ENCODE measurements at places on chromosomes 1 and 21.

GRCh38 chr1:13855554-13855953 lies 155.6 kb downstream of the PRDM2 start:
- DNase-seq, result no peak

DNA sequence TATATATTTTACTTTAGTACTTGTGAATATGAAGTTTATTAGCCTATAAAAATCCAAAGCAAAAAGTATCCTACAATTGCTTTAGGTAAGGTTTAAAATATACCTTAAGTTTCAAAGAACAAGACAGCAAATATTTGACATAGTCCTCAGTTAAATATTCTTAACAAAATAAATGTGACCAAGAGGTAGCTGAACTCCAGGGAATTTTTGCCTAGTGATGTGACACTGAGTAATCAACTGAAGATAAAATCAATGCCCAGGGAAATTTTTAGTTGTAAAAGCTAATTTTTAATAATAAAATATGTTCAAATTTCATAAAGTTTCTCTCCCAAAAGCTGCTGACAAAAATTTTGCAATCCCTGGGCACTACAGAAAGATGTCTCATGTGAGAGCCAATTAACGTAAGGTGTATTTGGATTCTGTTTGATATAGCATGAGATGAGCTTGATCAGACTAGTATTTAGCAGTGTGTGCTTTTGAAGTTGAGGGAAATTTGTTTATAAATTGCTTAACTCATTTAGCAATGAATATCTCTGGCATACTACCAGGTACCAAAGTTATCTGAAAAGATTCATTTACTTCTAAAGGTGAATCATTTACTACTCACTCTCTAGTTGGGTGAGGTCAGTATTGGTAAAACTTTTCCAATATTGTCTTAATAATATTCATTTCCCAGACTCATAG lies 80.2 kb upstream of the PALMD start:
- no peak for DNase-seq

GRCh38 chr1:224357626-224358124 lies 996 bp downstream of the CNIH4 start:
- DNase-seq, result no peak

DNA sequence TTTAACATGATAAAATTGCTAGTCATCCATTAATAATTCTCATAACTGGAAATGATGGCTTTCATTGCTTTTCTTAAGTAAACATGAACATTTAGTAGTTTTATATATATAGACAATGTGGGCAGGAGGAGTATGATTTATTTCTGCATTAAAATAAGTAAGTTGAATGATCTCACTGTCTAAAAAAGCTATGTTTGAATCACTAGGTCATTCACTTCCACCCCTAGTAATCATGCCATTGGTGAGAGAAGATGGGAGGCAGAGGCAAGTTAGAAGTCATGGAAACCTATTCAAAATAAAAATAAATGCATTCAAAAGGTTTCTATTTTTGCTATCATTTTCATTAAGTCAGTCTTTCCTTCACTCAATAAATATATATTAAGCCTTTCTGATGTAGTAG lies 226.4 kb downstream of the DUSP10 start:
- no peak for DNase-seq

GRCh38 chr1:103250441-103250861 lies 142.1 kb upstream of the COL11A1 start:
- DNase-seq, result peak; percentile 25

- no peak for DNase-seq
These were observed 11.9 kb upstream of the LRRC3 start for GRCh38 chr21:44443291-44443890.

DNA sequence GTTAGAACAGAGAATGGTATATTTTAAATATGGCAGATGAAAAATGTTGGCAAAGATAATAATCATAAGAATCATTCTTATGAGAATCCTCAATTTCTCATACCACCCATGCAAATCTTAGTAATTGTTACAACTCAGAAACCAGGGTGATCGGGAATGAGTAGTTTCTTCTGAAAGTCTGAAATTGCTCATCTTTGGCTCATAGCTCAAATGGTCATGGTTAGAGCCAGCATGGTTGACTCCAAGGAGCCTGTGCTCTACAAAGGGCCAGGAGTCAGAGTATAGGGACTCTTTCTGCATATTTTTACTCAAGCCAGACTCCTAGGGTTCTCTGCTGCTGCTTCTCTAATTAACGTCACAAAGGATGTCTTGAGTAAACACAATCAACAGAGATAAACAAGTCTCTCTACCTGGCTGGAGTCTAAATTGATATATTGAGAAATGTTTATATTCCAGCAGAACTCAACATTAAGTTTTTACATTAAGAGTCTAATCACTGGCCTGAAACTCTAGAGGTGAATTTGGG lies 1.9 kb upstream of the ETV3 start:
- no peak for DNase-seq

GRCh38 chr1:181178241-181178879 lies 89.9 kb downstream of the IER5 start:
- no peak for DNase-seq

- no peak for DNase-seq
These were observed 20.4 kb upstream of the SUMO3 start for GRCh38 chr21:44838039-44838895.

GRCh38 chr1:65231718-65232330 lies 77.5 kb upstream of the DNAJC6 start:
- DNase-seq, result no peak

- no peak for DNase-seq
These were observed 380.8 kb downstream of the HHIPL2 start for GRCh38 chr1:222167111-222167510.

DNA sequence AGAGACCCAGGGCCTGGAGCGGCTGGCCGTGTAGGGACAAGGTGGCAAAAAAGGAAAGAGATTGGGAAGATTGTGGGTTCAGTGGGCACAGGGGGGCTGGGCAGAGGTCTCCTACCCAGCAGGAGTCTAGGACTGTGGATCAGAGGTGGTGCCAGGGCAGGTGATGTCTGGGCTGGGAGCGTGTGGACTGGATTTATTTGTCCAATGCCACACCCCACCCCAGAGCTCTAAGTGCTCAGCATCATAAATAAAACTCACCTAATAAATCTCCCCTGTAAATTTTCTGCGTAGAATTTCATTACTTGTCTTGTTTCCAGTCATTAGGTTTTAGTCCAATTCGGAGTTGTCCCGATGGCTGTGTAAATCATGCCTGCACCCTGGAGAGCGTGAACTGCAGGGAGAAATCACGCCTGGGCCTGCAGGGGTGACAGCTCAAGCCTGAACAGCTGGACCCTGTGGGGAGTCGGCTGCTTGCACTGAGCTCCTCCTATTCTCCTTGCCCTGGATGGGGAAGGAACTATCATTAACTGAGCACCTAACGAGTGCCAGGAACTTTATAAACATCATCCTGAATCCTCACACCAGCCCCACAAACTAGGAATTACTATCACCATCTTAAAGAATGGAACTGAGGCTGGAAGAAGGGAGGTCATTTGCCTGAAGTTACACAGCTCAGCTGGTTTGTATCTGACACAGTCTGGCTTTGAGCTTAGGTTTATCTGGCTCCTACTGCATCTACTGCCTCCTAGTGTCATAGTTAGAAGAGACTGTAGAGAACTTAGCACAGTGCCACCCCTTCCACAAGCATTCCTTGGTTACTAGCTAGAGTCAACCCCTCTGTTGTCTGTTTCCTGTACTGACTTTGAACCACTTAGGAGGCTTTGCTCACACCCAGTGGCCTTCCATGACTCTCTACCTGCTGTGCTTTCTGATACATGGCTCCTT lies 25.0 kb upstream of the POU3F1 start:
- DNase-seq, result no peak

- DNase-seq, result no peak
These were observed 45.4 kb downstream of the C1orf185 start for GRCh38 chr1:51147394-51147793.

DNA sequence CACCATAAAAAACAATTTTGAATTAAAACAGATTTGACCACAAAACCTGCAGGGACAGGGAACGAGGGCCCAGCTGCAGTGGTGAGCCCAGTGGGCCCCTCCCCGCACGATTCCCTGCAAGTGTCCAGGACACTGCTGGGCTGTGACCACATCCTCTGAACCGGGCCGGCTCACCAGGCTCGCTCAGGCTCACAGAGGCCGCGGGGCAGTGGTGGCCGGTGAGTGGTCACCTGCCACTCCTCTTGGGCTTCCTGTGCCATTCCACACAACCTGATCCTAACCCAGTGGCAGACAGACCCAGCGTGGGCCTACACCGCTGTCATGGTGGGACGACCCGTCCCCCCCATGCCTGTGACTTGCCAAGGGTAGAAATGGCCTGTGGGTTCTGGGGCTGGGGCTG lies 36.5 kb upstream of the RIPK4 start:
- DNase-seq, result no peak

- no peak for DNase-seq
These were observed 42.8 kb downstream of the TTC13 start for GRCh38 chr1:230935852-230936251.

GRCh38 chr1:25700144-25700523 lies 83.5 kb downstream of the MAN1C1 start:
- peak; percentile 51 for DNase-seq

DNA sequence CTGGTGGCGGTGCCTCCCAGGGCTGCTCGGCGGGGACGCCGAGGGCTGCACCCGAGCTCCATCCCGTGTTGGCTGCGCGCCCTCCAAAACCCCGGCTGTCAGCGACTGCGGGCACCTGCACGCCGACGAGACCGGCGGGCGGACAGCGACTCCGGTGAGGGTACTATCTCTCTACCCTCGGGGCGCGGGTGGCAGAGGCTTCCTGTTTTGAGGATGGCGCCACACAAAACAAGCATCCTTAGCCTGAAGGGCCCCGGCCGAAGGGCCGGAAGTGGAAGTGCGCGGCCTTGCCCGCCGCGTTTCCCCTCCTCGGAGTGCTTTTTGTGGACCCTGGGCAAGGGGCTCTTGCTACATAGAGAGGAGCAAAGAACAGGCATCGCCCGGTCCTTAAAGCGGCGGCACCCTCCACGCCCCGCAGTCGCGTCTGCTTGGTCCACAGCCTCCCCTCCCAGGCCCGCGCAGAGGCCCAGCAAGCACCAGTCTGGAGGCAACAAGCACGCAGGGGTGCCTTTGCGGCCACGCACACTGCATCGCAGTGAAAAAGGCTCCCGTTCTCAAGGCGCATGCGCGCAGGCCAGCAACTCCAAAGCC lies 561 bp upstream of the COQ8A start:
- DNase-seq, result peak; percentile 97

- no peak for DNase-seq
These were observed 333.8 kb downstream of the PTPRU start for GRCh38 chr1:29569971-29570634.

GRCh38 chr1:37317870-37318467 lies 156.4 kb upstream of the ZC3H12A start:
- DNase-seq, result peak; percentile 66

GRCh38 chr1:206608108-206608698 lies 4.1 kb downstream of the EIF2D start:
- DNase-seq, result peak; percentile 38

DNA sequence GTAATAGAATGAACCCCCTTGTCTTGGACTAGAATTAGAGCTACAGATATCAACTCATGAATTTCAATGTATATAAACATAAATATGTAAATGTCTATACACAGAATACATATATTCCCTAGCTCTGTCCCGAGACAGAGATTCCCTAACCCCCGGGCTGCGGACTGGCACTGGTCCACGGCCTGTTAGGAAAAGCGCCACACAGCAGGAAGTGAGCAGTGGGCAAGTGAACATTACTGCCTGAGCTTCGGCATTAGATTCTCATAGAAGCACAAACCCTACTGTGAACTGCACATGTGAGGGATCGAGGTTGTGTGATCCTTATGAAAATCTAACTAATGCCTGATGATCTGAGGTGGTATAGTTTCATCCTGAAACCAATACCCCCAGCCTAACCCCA lies 51.2 kb downstream of the PIK3R3 start:
- no peak for DNase-seq

- DNase-seq, result no peak
These were observed 150.7 kb upstream of the COL6A1 start for GRCh38 chr21:45830720-45831366.

GRCh38 chr1:213891989-213892902 lies 95.5 kb upstream of the PROX1 start:
- DNase-seq, result no peak

DNA sequence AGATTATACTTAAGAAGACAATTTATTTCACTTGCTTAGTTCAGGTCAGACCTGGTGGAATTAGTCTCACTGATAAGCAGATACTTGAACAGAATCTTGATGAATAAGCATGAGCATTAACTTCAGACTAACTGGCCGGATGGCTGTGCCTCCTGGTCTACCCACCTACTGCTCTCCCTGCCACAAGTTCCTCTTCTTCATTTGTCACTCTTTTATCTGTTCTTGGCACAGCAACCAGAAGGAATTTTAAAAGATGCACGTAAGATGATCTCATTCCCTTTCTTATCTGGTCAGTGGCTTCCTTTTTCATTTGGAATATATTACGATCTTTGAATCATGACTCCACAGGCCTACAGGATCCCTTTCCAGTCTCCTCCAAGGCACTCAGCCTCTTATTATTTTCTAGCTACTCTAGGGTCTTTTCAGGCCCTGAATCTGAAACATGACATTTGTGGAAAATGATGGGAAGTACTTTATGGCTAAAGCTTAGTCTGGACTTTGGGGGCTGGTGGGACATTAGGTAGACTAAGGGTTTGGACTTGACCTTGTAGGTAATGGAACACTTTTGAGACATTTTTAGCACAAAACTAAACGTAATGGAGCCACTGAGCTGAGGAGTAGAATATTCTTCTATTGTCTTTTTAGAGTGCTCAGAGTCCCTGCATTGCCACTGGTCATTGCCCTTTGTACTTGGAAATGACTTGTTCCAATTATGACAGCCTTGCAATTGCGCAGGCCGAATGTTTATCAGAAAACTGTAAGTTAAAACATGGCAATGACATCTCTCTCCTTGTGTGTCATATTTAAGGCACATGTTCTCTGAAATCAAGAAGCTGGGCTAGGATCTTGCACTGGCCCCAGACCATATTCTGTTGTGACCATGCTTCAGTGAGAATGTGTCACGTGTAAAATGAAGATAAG lies 16.0 kb downstream of the ST6GALNAC3 start:
- DNase-seq, result no peak

GRCh38 chr1:14666373-14666772 lies 67.9 kb downstream of the KAZN start:
- no peak for DNase-seq

- no peak for DNase-seq
These were observed 62.9 kb upstream of the SELENON start for GRCh38 chr1:25737130-25737529.

- DNase-seq, result no peak
These were observed 2.0 kb downstream of the OPRD1 start for GRCh38 chr1:28813931-28814465.

GRCh38 chr1:173195596-173196088 lies 11.5 kb downstream of the TNFSF4 start:
- no peak for DNase-seq

DNA sequence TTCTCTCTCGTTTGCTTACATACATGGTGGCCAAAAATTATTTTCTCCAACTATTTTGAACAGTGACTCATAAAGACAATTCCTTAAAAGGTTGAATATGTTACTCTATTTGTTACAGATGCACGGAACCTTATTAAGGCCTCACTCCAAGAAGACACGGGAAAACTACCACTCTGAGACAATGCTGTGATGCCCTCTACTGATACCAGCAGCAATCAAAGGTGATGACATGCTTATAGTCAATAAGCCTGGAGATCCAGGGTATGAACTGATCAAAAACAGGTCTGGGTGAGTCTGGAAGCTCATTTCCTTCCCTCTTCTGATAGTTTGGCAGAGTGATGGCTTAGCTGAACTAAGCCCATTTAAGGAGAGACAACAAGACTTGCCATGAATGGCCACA lies 563.0 kb downstream of the LRRIQ3 start:
- DNase-seq, result no peak
